ENCODE measurements at places on chromosomes 5 and 9.

DNA sequence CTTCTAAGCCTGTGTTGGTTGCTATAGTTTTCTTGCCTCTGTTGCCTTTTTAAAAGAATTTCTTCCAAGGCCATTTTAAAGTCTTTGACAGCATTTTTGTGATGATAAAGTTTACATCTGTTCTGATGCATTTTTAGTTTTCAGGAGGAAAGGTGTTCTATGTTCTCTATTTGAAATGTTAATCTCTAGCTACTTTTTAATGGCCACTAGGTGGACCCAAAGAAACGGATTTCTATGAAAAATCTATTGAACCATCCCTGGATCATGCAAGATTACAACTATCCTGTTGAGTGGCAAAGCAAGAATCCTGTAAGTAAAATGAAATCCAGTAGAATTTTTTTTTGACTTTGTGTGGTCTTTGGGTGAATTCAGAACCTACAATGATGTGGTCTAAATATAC is 60.2 kb downstream of the MELK start:
- no peak for DNase-seq

DNA sequence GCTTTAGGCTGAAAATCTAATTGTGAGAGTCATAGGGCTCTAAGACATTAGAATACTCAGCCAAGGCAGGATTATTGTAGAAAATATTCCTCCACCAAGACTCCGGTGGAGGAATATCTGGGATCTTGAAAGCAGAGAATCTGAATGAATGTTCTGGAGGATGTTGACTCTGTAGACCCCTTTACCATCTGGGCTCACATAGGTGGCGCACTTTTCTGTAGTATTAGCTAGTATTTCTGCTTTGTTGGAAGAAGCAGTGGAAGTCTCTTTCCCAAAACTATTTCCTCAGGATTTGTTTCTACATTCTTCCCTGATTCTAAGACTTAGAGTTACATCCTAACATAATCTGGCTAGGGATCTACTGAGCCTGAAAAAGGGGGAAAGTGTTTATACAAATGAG is 752.4 kb upstream of the SEMA6A start:
- DNase-seq: no peak

DNA sequence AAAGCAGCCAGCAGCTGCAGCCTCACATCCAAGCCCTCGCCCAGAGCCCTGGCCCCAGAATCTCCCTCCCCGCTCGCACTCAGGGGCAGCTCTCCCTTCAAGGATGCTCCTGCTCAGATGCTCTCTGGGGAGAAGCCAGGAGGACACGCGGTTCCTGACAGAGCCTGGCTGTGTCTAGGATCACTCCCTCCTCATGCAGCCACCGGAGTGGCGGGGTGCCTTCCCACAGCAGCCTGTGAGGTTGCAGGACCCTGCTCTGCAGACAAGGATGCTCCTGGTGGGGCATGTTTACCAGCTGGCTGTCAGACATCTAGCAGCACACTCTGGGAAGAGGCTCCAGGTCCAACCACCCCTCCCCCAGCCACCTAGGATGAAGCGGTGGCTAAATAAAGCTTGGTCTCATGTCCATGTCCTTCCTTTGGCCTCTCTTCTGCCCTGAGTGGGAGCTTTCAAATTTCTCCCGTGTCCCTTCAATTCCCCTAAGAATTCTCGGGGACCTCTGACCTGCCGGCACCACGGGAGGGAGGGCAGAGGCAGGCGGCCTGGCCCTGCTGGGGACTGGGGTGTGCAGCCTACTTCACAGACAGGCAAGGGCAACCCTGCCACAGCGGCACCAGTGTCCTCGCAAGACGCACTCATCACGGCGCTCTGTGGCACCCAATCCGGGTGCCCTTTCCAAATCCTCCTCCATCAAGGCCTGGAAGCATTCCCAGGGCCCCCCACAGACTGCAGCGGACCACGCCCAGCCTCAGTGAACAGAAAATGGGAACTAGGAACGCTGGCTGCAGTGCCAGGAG is 88.3 kb upstream of the SARDH start:
- no peak for DNase-seq

DNA sequence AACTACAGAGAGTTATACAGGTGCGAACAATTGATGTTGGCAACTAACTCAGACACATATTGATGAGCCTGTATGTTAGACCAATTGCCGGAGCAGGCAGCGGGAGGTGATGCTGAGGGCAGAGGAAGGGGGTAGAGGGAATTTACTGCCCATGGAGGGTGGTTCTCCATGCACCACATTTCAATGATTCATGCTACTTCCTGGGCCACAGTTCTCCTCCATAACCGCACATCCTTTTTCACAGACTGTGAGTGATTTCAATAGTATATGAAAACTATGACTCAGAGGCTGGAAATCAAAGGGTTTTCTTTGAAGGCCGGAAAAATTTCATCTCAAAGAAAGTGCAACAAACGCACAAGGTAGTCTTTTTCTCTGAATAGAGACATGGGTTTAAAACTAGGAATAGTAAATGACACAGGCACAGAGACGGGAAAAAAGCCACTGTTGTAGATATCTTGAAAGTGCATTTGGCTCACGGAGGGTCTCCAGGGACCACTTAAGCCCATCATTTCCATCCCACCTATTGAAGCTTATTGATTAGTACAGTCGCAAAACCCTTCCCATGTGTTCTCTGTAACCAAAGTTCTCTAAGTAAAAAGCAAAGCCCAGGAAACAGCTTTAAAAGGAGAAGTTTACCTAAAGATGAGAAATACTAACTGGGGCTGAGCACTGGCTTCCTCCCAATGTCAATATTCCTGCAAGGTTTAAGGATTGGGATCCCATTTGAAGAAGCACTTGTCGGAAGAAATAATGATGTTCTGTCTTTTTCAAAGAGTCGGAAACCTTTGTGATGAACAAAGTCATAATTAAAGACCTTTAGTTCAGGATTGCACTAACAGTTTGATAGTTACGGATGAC is 28.0 kb upstream of the ADAM19 start:
- DNase-seq: no peak

DNA sequence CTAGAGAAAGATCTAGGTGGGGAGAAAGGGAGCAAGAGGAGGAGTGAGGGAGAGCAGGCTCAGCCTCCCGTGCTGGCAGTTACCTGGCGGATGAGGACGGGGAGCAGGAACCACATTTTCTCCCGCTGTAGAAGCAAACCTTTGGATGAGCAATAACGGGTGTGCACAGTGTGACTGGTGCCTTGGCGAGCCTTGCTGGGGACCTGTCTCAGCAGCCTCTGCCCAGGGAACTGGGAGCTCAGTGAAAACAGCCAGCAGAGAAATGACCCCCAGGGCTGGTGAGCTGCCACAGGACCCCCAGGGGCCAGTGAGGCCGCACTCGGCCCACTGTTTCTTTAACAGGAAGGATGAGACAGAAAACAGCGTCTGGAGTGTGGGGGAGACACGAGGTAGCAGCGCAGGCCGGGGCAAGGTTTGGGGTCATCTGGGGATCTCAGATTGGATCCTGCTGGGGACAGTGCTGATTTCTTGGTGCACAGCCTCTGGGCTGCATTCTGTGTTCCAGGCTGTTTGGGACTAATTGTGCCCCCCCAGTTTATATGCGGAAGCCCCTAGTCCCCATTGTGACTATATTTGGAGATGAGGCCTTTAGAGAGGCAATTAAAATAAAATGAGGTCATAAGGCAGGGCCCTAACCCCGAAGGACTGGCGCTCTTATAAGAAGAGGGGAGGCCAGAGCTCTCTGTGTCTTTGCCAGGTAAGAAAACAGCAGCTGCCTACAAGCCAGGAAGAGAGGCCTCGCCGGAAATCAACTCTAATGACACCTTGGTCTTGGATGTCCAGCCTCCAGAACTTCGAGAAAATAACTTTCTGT is 118.8 kb upstream of the PHYKPL start:
- no peak for DNase-seq

DNA sequence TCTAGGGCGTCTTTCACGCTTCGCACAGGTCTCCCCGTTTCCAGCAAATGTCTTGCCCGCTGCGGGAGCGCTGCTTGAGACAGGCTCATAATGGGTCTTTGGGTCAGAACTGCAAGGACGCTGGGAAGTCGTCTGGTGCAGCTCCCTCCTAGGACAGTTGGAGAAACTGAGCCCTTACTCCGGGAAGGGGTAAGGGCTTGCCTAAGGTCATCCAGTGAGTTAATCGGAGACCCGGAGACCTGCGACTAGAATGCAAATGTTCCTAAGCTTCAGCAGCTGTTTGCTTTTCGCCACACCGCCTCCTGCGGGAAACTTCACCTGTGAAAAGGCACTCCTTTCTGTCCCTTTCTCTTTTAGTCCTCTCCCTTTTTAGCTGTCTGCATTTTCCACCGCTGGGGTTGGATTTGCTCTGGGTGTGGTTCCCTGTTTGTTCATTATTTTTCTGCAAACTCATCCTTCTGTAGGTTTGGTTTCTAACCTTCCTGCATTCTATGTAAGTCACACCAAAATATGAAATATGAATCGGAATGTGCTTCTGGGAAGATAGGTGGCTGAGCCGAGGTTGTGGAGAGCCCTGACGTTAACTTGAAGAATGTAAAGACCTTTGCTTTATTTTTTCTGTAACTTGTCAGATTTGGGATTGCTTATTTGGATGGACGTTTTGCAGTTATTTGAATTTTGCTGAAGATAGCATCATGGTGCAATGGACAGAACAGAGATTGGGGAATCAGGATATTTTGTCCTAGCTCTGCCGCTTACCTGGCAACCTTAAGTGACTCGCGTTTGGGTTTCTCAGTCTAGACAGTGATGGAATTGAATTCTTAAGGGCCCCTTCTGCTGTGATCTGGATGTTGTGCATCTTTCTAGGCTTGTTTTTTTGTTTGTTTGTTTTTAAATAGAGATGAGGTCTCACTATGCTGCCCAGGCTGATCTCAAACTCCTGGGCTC is 909 bp downstream of the SLC36A1 start:
- DNase-seq: no peak

- no peak for DNase-seq
These were observed 38.5 kb downstream of the DDX31 start for GRCh38 chr9:132631280-132631679.

DNA sequence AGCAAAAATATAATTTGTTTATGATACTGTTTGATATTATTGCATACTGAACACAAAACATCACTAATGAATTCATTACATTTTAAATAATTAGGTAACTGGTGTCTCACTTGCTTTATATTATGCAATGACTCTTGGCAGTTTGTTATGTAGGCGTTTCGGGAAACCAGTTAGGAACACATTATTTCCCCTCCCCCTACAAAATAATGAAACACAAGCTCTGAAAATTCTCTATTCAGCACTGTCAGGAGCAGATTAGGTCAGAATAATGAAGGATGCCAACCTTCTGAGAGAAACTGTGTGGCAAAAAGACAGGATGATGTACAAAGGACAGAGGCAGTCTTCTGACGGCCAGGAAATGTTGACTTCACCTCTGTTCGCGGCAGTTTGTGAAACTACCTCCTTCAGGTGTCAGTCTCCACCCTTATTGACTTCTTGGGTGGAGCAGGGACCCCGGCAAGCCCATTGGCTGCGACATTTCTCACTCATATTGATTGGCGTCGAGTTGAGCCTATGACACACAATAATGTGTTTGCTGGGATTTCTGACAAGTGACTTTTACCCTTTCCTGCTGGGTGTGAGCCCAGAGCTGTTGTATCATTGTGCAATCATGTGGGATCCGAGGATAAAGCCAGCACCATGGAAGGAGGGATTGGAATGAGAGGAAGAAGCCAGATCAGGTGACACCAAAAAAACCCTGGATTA is 33.9 kb downstream of the SH3PXD2B start:
- no peak for DNase-seq

GRCh38 chr9:133674091-133674490 is 37.9 kb downstream of the DBH start:
- no peak for DNase-seq

- DNase-seq: no peak
These were observed 21.6 kb downstream of the SLC28A3 start for GRCh38 chr9:84318981-84319380.

GRCh38 chr5:27708534-27708933 is 670.1 kb upstream of the CDH9 start:
- no peak for DNase-seq
